AG10803 (cell line): ENCODE measurements at places on chromosomes 12 and 14.
A peak's percentile ranks its signal among the peaks of the same experiment; 100 is the strongest.

GRCh38 chr14:74535756-74536325 is 42.3 kb downstream of the ISCA2 start:
- DNase-seq, result no peak

DNA sequence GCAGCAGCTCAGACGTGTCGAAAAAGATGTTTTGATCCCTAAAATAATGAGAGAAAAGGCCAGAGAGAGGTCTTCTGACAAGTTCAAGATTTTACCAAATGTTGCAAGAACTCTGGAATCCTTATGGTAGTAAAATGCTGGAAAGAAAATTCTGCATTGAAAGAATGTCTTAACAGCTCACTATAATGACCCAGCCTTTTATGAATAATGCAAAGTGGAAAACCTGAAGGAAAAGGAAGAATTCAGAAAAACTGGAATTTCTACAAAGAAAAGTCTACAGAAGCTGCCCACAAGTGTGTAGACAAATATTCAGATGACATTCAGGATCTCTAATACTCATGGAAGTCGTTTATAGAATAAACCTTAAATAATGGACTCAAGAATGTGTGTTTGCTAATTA is 1.8 kb upstream of the CCDC88C start:
- DNase-seq, result no peak

GRCh38 chr12:77599782-77600467 is 230.8 kb upstream of the NAV3 start:
- DNase-seq, result no peak

- DNase-seq, result no peak
Observed at GRCh38 chr14:77377502-77377844, 294 bp downstream of the SAMD15 start.

DNA sequence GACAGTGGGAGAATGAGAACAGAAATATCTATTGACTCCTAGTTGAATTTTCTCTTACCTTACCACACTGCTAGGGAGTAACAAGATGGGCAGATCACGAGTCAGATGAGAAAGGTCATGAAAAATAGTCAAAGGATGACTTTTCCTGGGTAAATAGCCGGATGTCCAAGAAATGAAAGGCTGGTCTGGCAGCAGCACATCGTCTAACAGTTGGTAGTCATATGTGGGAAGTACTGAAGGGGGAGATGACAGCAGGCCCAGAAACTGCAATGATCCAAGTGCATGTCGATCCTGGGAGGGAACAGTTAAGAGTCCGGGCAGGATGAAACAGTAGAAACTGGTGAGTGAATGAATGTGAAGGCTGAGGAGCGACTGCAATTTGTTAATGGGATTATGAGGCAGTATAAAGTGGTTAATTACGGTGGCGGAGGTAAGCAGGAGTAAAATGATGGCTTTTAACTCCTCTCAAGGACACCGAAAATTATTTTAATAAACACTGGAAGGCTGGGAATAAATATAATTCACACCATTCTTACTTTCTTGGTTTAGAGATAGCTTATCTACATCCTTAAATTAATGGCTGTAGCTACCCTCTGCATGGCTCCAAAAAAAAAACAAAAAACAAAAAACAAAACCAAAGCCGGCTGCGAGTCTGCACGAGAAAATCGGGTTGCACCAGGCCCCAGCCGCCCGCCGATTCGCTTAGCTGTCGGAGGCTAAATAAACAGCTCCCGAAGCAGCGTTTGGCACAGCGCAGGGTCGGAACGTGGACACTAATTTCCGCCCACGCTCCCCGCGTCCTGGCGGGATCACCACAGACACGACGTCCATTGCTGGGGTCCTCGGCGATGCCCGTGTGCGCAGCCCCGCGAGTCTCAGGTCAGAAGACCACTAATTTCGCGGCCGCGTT is 1.0 kb upstream of the ERC1 start:
- DNase-seq, result peak; percentile 86

DNA sequence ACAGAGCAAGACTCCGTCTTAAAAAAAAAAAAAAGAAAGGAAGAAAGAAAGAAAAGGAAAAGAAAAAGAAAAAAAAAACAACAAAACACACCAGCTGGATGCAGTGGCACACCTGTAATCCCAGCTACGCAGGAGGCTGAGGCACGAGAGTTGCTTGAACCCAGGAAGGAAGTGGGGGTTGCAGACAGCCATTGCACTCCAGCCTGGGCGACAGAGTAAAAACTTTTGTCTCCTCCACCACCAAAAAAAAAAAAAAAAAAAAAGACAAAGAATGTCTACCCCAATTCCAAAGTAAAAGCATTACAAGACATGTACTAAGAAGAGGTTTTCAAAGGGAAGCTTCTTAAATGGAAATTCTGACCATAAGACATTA is 53.4 kb downstream of the HNRNPC start:
- DNase-seq, result no peak

DNA sequence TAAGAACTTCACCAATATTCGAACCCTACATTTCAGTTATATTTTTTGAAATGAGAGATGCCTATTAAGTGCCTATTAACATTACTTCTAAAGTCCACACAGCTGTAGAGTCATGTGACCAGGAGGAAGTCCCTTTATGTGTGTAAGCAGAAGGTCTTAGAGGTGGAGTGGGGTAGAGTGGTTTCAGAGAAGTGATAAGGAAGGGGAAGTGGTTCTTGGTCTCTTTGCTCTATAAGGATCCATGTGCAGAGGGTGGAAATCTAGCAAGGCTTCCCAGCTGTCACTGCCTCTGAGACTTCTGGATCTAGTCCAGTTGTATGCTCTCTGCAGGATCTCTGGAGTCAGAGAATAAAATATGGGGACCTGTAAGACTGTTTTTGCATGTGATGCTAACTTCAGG is 673.9 kb downstream of the FLRT2 start:
- DNase-seq, result no peak

DNA sequence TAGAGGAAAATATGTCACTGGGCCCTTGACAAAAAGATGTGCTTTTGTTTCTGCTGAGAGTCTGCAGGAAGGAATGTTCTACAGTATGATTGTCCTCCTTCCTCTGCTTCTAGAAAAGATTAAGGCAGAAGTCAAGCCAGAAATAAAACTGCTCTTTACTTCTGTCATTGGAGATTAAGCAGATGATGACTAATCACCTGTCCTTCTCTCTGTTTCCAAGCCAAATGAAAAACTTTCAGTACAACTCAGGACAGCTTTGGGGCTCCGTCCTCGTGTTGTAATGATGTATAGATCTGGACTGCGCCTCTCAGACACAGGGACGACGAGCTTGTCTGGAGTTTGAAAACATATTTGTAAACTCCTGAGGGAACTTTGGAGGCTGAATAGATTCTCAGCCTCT is 159.3 kb downstream of the DYRK2 start:
- DNase-seq, result peak; percentile 10
